ENCODE measurements at places on chromosomes 1 and 21.

GRCh38 chr21:33791073-33791472 lies 124.5 kb downstream of the ATP5PO start:
- DNase-seq = no peak

DNA sequence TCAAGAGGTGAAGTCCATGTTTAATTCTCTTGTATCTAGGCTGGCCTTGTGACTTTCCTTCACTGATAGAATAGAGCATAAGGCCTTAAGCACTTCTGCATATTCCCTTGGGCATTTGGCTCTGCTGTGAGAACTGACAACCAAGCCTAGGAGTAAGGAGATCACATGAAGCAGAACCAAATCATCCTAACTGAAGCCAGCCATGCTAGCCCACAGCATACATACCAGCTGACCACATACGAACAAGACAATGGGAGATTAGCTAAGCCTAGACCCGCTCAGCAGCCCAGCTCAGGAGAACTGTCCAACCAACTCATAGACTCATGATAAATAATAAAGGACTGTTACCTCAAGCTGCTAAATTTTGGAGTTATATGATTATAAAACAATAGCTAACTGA lies 114.6 kb upstream of the NEK7 start:
- no peak for DNase-seq

DNA sequence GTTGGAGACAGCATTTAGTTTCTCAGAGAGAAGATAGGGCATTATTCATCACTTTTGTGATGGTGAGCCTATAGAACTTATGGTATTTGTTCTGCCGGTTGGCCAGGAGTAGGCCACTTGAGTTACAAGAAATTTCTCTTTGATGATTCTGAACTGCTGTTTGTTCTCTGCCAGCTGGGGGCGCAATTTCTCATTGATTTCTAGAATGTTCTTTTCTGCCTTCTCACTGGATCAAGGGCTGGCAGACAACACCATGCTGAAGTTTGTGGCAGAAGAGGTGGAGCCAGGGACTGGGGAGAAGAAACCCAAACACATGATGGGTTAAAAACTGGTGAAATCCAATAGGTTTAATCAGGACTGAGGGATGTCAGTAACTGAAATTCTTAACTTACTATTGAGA lies 360.6 kb downstream of the FAM72C start:
- no peak for DNase-seq

GRCh38 chr1:16215882-16216753 lies 3.7 kb upstream of the ARHGEF19 start:
- DNase-seq = peak; percentile 24

DNA sequence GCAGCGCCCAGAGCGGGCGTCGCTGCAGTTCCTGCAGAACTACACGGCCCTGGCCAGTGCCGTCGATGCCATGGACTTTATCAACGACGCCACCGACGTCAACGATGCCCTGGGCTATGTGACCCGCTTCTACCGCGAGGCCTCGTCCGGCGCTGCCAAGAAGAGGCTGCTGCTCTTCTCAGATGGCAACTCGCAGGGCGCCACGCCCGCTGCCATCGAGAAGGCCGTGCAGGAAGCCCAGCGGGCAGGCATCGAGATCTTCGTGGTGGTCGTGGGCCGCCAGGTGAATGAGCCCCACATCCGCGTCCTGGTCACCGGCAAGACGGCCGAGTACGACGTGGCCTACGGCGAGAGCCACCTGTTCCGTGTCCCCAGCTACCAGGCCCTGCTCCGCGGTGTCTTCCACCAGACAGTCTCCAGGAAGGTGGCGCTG lies 22.0 kb downstream of the COL6A1 start:
- DNase-seq = no peak

- no peak for DNase-seq
Observed at GRCh38 chr1:13824626-13825025, 124.6 kb downstream of the PRDM2 start.

DNA sequence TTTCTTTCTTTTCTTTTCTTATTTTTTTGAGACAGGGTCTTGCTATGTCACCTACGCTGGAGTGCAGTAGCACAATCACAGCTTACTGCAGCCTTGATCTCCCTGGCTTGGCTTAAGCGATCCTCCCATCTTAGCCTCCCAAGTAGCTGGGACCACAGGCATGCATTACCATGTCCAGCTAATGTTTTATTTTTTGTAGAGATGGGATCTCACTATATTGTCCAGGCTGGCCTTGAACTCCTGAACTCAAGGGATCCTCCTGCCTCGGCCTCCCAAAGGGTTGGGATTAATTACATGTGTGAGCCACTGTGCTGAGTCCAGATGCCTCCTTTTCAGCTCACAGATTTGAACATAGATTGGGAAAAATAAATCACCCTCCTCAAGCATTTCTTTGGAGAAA lies 95.7 kb downstream of the UROD start:
- no peak for DNase-seq

GRCh38 chr21:44795342-44795741 lies 6.3 kb downstream of the UBE2G2 start:
- no peak for DNase-seq

DNA sequence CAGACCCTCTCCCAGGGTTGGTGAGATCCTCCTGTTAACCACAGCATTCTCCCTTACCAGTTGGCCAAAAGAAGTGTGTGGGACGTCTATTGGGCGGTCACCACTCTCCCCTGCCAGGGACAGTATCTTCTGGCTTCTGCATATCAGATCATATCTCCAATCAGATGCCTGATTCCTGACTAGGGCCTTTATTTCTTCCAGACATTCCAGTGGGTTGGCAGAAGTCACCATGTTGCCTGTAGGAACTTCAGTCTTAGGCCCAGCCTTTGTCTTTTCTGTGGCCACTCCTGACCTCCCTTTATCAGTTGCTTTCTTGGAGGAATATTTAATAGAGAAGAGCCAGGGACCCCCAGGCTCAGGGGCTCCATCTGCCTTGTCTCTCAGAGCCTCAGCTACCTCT lies 130.4 kb upstream of the F3 start:
- no peak for DNase-seq

GRCh38 chr1:229156872-229157271 lies 114.0 kb upstream of the RAB4A start:
- no peak for DNase-seq

- peak; percentile 74 for DNase-seq
Observed at GRCh38 chr1:179881642-179882252, 338 bp upstream of the TOR1AIP1 start.

- peak; percentile 56 for DNase-seq
Observed at GRCh38 chr1:153506831-153507413, 28.9 kb downstream of the S100A6 start.

DNA sequence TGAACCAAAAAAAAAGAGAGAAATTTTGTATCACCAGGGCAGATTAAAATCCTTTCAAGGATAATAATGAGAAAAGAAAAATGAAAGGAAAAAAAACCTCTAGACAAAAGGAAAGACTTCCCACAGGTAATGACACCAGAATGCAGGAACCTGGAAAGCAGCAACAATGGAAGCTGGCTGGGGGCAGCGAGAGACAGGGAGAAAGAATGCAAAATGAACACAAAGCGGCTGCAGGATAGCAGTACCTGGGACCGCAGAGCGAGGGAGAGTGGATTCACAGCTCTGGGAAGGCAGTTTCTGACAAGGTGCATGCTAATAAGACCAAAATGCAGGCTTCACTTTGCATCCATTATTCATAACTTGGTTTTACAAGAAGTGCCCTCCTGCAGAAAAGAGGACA lies 349.0 kb downstream of the SIPA1L2 start:
- DNase-seq = no peak

GRCh38 chr1:63634471-63634870 lies 41.3 kb downstream of the PGM1 start:
- no peak for DNase-seq
